Iris pigment epithelial cell (primary cell): ENCODE measurements at places on chromosomes 3 and 15.
A peak's percentile ranks its signal among the peaks of the same experiment; 100 is the strongest.

DNA sequence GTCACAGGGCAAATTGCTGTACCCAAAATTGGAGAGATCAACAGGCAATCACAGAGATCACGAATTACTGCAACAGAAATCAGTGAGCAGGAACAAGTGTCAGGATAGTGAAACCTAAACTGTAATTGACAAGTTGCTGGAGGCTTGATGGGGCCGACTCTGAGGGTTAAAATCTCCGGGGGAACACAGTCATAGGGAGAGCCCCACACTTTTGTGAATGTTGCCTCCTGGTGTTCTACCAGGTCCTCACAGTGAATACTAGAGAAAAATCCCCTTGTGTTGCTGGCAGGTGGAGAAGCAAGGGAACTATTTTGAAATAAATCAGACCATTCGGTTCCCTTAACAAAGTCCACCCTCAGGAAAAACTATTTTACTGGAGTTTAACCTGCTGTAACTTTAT lies 697.5 kb upstream of the CBLB start:
- peak; percentile 11 for DNase-seq

GRCh38 chr3:38658841-38659240 lies 9.4 kb upstream of the SCN5A start:
- no peak for DNase-seq

GRCh38 chr15:43519196-43519595 lies 1.8 kb downstream of the MAP1A start:
- DNase-seq, result no peak

- DNase-seq, result peak; percentile 71
Measured at GRCh38 chr15:58269455-58270414, 131.6 kb downstream of the AQP9 start.

DNA sequence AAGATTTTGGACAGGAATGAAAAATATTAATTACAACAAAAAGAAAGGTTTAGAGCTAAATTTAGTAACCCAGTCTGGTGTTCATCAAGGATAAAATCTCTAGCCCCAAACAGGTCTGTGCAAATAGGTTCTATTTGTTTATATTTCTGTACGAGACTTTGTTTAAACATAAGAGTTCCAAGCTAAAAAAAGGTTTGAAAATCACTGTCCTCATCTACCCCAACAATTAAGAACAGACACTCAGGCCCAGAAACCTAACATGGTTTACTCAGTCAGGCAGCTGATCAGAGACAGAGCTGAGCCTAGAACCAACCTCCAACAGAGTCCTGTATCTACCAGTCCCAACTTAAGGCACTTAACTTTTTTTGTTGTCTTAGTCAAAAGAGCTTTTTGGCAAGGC lies 49.3 kb downstream of the SNX4 start:
- DNase-seq, result no peak

- DNase-seq, result no peak
Measured at GRCh38 chr3:52879581-52879980, 17.8 kb downstream of the STIMATE start.

- no peak for DNase-seq
Measured at GRCh38 chr3:125035217-125035616, 20.6 kb downstream of the HEG1 start.

DNA sequence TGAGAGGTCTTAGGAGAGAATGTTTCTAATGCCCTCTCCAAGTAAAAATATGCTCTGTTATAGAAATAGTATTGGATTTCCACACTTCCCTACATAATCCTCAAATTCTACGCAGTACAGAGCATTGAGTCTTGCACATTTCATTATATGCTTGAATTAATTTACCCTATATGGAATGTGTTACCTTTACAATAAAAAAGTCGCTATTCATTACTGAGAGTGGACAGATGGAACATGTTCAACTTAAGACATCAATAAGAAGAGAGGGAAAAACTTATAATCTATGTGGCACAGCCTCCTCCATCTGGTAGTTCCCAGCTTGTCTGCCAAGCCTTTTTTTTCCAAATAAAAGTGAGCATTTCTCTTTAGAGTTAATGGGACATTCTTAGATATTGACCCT lies 417.9 kb downstream of the MECOM start:
- DNase-seq, result no peak

- peak; percentile 90 for DNase-seq
Measured at GRCh38 chr3:188421151-188421821, 267.3 kb downstream of the LPP start.

GRCh38 chr15:91132079-91132478 lies 32.0 kb downstream of the SV2B start:
- DNase-seq, result no peak

- peak; percentile 14 for DNase-seq
Measured at GRCh38 chr15:53548236-53548635, 211.2 kb downstream of the WDR72 start.

DNA sequence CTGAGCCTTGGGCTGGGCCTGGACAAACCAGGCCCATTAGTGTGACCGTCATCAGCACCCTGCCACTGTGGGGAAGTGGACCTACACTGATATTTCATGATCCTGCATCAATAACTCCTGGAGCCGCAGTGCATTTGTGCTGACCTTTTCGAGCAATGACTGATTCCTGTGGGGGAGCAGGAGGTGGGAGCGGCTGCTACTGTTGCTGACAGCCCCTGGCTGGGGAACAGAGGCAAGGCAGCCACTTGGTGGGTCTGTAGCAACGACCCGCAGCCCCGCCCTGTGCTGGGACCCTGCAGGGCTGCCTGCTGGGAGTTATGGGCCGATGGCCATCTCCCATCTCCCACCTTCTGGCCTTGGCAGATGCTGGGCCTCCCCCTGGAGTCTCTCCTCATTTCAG lies 42.1 kb downstream of the CCDC33 start:
- no peak for DNase-seq

- DNase-seq, result peak; percentile 18
Measured at GRCh38 chr15:40702077-40702476, 7.1 kb downstream of the RAD51 start.

- DNase-seq, result peak; percentile 29
Measured at GRCh38 chr3:38627956-38628355, 21.5 kb downstream of the SCN5A start.

- no peak for DNase-seq
Measured at GRCh38 chr15:34796847-34797435, 1.6 kb upstream of the ACTC1 start.

DNA sequence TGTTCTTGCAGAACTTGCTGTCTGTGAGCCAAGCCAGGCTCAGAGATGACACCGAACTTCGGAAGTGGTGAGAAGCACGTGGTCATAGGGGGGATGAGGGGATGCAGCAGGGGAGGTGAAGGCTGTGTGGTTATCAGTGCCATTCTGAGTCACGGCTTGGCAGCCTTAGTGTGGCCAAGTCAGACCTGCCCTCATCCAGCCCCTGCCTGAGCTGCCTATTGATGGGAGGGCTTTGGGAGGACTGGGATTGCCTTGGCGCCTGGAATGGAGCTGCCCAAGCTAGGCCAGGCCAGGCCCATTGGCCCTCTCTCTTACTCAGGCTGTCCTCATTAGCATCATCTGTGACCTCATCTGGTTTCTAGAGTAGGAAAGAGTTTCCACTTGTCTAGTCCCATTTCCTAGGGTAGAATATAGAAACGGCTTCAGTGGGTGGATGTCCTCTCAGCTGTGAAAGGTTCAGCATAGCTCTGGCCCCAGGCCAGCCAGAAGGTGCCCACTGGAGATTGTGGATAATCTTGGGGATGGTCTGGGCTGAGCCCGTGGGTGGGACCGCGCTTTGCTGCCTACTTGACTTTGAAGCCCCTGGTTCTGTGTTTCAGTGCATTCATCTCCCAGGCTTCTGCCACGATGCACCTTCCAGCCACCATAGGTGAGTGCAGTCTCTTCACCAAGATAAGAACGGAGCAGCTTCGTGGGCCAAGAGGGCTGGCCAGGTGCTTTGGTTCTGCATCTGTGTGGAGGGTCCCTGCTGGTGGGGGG lies 7.2 kb downstream of the FAH start:
- DNase-seq, result peak; percentile 40

DNA sequence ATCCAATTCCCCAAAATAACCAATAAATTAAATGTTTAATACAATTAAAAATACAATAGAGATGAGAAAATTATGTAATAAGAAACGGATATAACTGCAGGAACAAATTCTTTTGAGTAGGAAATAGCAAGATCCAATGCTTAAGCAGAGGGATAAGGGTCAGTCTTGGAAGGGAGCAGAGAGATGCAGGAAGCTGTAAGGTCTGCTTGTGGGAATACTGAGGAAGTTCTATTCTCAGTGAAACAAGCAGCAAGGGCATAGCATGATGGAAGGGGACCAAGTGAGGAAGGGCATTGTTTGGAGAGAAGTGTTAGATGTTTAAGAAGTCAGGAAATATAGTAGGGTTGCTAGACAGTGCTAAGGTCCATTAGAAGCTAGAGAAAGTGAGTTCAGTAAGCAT lies 409.0 kb downstream of the TBC1D5 start:
- DNase-seq, result no peak

GRCh38 chr3:175670557-175670956 lies 811.4 kb downstream of the NAALADL2 start:
- peak; percentile 20 for DNase-seq

- DNase-seq, result no peak
Measured at GRCh38 chr3:175495331-175495730, 636.2 kb downstream of the NAALADL2 start.
